ENCODE measurements at places on chromosomes 5 and 9.

DNA sequence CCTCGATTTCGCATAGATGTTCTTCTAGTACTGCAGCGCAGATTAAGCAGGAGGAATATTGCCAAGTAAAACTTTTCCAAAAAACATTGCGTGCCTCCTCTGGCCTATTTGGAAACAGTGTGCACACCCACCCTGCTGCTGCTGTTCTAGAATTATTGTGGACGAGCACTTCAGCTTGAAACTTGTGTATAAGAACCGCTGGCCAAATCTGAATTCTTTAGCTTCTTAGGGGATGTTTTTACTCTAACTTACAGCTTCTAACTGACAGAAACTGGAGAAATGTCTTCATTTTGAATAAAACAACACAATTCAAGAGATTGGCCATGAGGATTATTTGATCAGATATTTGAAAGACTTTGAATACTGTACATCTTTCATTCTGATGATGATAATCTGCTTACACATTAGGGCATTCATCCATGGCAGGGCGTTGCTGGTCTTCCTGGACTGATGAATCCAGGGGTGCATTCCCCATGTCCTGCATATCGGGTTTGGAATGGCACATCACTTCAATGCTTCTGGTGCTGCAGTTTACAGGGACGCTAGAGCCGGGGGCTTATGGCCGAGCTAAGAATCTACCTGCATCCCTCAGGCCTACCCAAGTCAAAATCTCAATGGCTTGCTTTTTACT, 6.5 kb downstream of the ADAMTS16 start:
- no peak for DNase-seq

- DNase-seq, result no peak
Observed at GRCh38 chr5:135569755-135570452, 8.9 kb downstream of the CXCL14 start.

DNA sequence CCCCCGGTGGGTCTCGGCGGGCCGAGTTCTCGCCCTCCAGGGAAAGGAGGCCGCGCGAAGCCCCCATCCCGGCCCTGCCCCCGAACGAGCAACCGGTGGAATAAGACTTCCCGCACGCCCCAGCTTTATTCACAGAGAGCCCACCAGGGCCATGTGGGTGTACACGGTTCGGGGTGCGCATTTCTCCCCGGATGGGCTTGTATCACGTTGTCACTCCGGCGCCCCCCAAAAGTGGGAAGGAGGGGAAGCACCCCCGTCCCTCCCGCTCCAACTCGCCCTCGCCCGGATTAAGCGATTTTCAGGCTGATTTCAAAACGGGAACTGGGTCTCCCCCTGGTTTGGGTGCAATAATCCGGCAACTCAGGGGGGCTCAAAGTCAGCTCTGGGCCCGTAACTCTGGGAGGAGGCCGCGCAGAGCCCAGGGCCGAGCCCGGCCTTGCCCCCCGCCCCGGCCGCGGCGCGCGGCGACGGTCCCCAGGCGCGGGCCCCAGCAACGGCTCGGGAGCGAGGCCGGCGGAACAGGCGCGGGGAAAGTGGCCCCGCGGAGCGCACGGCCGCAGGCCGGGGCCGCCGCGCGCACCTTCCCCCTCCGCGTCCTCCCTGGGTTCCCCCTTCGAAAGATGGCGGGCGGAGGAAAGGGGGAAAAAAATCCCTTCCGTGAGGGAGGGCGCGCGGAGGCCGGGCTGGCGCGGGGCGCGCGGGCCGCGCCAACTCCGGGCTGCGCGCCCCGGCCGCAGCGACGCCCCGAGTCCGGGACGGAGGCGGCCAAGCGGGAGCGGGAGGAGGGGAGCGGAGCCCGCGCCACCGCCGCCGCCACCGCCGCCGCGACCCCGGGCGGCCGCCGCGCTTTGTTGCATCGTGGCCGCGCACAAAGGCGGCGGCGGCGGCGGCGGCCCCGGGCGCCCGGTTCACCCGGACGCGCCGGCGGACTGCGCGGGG, 644 bp downstream of the BRD3 start:
- DNase-seq, result no peak

GRCh38 chr5:142107036-142107735, 1.4 kb upstream of the NDFIP1 start:
- no peak for DNase-seq

DNA sequence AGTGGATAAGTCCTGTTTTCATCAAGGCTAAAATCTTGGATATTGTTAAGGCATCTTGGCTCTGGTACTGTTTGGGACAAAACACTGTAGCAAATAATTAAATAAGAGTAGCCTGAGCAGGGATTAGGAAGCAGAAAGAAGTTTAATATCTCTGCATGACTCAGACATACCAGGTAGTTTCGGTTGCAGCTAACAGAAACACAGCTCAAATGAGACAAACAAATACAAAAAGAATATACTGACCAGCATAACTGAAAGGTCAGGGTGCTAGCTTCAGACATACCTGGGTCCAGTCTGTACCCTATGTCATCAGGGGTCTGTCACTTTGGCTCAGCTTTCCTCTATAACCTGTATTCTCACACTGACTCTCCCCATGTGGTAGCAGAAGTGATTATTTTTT, 156.4 kb upstream of the MAP3K1 start:
- no peak for DNase-seq

DNA sequence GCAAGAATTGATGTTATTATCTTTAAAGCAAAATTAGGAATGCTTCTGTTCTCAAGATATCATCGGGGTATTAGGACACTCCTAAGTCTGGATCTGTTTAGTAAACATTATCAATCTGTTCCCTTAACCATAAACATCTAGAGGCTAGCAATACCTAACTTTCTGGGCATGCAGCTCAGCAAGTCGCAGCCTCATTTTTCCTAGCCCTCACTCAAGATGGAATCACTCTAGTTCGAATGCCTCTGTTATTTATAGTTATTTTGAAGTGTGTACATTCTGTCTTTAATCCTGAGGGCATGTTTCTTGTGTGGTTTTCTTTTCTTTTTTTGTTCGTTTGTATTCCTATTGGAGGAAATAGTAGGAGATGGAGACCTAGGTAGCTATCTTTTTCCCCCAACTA, 66.9 kb downstream of the FER start:
- no peak for DNase-seq

- DNase-seq, result no peak
Observed at GRCh38 chr5:133754575-133755169, 142.3 kb upstream of the FSTL4 start.

DNA sequence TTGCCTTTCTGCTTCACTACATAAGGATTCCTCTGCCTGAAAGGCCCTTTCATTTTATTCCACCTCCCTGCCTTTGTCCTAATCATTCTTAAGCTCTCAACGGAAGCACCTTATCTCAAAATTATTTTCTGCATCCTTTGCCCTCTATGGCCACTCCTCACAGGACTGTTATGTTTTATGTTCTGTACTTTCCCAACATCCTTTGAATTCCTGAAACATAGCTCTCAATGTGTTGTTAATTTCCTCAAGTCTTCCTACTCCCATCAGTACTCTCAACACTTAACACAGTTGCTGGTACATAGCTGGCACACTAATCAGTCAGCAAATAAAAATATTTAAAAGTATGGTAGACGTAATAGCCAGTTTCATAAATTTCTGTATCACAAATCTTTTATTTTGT, 193.0 kb downstream of the RFX3 start:
- no peak for DNase-seq

GRCh38 chr9:94990897-94991561, 264.5 kb downstream of the AOPEP start:
- DNase-seq, result no peak

GRCh38 chr5:122493091-122494021, 181.3 kb downstream of the SNCAIP start:
- no peak for DNase-seq

DNA sequence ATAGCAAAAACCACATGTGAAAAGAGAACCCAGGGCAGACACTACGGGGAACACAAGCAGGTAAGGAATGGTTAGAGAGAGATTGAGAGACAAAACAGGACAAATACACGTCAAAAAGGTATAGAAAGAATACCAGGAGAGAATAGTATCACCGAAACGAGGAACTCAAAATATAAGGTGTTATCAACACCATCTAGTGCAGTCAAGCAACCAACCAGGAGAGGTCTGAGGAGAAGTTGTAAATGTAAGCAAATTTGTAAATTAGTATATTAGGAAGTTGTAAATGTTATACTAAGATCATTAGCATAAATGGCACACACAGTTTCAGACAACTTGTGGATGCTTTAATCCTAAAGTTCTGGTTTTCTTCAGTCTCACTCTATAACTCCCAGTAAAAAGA, 355.5 kb downstream of the EBF1 start:
- DNase-seq, result no peak

- no peak for DNase-seq
Observed at GRCh38 chr5:177359451-177359851, 1.7 kb downstream of the RGS14 start.

- no peak for DNase-seq
Observed at GRCh38 chr5:96459313-96460121, 26.5 kb upstream of the PCSK1 start.

GRCh38 chr9:79603222-79603920, 31.6 kb downstream of the TLE4 start:
- DNase-seq, result no peak

DNA sequence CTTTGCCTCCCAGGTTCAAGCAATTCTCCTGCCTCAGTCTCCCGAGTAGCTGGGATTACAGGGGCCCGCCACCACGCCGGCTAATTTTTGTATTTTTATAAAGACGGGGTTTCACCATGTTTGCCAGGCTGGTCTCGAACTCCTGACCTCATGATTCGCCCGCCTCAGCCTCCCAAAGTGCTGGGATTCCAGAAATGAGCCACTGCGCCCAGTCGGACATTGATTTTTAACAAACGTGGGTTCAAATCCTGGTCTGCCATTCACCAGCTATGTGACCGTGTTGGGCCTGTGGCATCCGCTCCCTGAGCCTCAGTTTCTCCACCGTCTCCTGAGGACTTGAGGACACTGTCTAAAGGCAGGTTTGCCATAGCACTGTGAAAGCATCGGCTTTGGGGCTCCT, 41.8 kb upstream of the NEK6 start:
- no peak for DNase-seq

GRCh38 chr9:100667448-100667847, 89.6 kb downstream of the CAVIN4 start:
- no peak for DNase-seq

DNA sequence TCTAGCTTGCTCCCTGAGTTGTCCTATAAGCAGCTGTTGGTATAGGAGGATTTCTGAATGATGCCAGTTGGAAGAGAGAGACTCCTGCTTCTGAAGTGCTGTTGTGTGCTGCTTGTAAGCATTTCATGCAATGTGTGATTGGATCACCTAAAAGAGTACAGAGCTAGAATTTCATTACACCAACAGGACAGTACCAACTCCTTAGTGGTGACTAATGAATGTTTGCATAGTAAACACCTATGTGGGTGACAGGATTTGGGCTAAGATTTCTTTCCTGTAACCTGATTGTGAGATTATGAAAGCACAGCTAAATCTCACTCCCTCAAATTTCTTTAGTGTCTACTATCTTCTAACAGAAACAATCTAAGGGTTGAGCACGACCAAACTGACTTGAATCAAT, 67.0 kb downstream of the GCNT1 start:
- DNase-seq, result no peak

DNA sequence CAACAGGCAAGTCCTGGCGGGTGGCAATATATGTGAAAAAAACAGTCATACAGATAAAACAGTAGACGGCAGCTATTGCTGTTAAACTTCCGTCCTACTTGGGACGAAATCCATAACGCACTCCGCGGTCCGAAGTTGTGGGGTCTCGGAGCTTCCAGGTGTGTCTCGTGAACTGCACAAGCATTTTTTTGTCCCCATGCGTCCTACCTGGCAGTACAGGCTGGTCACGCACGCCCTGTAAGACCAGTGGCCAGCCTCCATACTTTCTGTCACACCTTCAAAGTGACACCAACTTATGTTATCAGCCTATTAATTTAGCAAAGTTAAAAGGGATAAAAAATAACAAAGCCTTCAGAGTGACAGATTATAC, 51.3 kb downstream of the TGFBI start:
- no peak for DNase-seq

- DNase-seq, result no peak
Observed at GRCh38 chr9:112111461-112111860, 63.6 kb downstream of the SUSD1 start.

- DNase-seq, result no peak
Observed at GRCh38 chr9:22158927-22159346, 149.8 kb upstream of the CDKN2B start.

- no peak for DNase-seq
Observed at GRCh38 chr9:130977811-130978221, 31.2 kb upstream of the LAMC3 start.

GRCh38 chr5:132439521-132440089, 51.0 kb downstream of the IRF1 start:
- DNase-seq, result no peak

- no peak for DNase-seq
Observed at GRCh38 chr5:74517700-74518099, 122.8 kb downstream of the ENC1 start.

DNA sequence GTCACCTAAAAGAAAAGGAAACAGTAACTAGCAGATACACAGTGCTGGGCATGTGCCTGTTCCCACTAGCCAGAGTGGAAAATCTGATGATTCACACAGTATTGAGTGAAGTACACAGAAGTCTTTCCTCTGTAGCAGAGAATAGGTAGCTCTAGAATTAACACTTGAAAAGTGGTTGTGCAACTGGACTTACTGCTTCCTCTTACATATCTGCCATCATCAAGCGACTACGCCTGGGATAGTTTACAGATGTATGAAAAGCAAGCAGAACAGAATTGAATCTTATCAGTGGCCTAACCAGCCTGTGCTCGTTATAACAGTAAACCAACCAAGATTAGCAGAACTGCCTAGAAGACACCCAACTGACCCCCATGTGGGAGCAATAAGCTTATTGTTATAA, 130.6 kb downstream of the DTWD2 start:
- no peak for DNase-seq

- no peak for DNase-seq
Observed at GRCh38 chr5:112576298-112576925, 157.3 kb upstream of the EPB41L4A start.

- DNase-seq, result no peak
Observed at GRCh38 chr5:153792305-153792704, 246.4 kb downstream of the FAM114A2 start.

GRCh38 chr9:131771646-131772045, 31.8 kb upstream of the RAPGEF1 start:
- DNase-seq, result no peak

DNA sequence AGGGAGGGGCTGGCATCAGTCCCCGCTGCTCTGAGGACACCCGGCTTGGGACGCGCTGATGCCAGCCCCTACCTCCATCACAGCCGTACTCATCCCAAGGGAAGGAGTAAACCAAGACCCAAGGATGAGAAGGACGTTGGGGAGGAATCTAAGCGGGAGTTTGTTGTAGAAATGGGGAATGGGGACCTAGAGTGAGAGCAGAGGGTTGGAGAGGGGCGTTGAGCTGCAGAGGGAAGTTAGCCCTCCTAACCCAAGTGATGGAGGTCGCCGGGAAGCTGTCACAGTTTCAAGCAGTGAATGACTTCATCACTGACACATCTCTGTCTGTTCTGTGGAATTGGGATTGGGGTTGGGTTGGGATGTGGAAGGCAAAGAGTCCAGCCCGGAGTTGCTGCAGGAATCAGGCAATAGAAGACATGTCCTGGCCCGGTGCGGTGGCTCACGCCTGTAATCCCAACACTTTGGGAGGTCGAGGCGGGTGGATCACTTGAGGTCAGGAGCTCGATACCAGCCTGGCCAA, 759 bp upstream of the SUSD1 start:
- no peak for DNase-seq

- no peak for DNase-seq
Observed at GRCh38 chr9:106632621-106633020, 230.3 kb upstream of the ZNF462 start.

- DNase-seq, result no peak
Observed at GRCh38 chr5:167634432-167634831, 657.0 kb upstream of the WWC1 start.

- no peak for DNase-seq
Observed at GRCh38 chr5:81167078-81167477, 66.0 kb upstream of the CKMT2 start.

- no peak for DNase-seq
Observed at GRCh38 chr9:128568470-128569078, 16.2 kb downstream of the SPTAN1 start.

All from CD4-positive, alpha-beta T cell treated with Interleukin-6 at 100 ng/mL for 8 hours (primary cell).